ENCODE measurements at places on chromosomes 2 and 18.
A peak's percentile ranks its signal among the peaks of the same experiment; 100 is the strongest.

GRCh38 chr2:233384811-233385488 is 30.7 kb downstream of the DGKD start:
- DNase-seq = no peak

- DNase-seq = no peak
Observed at GRCh38 chr2:71662665-71663394, 209.5 kb downstream of the DYSF start.

GRCh38 chr18:63025251-63026090 is 294.1 kb downstream of the BCL2 start:
- peak; percentile 6 for DNase-seq

- DNase-seq = no peak
Observed at GRCh38 chr2:231957913-231958763, 3.4 kb upstream of the DIS3L2 start.

- DNase-seq = peak; percentile 27
Observed at GRCh38 chr2:53445383-53446070, 322.1 kb upstream of the CHAC2 start.

GRCh38 chr18:33757037-33757436 is 179.0 kb downstream of the ASXL3 start:
- no peak for DNase-seq

- peak; percentile 90 for DNase-seq
Observed at GRCh38 chr2:197145471-197146056, 165.0 kb downstream of the ANKRD44 start.

GRCh38 chr2:213806125-213806726 is 522.0 kb downstream of the SPAG16 start:
- DNase-seq = no peak

DNA sequence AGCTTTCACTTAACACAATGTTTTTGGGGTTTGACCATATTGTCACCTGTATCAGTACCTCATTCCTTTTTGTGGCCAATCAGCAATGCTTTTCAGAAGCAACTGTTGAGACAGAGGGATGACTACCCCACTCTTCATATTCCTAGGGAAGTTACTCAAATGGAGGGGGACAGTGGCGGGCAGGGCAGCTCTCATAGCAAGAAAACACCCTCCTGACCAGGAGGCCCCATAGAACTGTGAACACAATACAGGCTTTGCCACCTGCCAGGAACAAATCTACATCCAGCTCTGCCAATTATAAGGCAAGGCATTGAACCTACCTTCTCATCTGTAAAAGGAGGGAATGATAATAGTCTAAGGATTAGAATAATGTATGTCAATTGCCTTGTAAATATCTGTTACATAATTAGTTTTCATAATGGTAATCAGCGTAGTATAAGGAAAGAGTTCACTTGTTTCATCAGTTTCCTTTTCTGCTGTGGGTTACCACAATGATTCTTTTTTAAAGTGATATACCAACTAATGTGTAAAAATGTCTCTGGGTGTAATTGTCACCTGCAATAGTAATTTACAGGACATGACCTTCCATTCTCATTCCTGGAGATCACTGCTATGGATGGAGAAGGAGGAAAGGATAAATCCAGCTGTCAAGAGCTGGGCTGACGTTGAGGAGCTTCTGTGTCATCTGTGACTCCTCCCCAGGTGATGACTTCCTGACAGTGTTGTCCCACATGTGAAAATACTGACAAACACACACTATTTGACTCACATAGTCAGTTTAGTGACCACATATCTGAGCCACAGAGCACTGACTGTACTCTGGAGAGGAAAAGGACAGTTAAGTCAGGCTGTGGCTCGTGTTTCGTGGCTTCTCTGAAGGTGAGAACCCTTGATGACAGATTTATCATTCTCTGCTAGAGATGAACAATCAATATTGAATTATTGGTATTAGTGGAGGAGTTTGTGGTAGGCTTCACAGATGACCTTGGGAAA is 13.5 kb downstream of the ALPK2 start:
- DNase-seq = no peak

GRCh38 chr2:184834699-184835397 is 236.5 kb downstream of the ZNF804A start:
- no peak for DNase-seq

DNA sequence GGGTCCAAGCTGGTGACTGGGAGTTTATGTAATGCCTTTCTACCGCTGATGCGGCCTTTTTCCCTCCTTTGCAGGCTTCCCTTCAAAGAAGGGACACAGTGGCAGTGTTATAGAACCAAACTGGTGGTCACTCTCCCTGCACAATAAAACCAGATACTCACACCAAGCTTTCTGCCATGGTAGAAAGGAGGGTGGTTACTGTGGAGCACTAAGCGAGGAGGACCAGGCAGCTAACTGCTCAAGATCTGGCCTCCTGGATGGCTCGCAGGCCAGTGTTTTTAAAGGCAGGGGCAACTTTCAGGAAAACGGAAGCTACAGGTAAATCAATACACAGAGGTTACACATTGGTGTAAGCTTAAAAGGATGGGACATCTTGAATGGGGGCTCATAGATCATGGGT is 89.4 kb downstream of the BIN1 start:
- DNase-seq = no peak

- DNase-seq = no peak
Observed at GRCh38 chr18:79214056-79214455, 144.9 kb downstream of the ATP9B start.

GRCh38 chr18:32730620-32731091 is 42.2 kb downstream of the KLHL14 start:
- no peak for DNase-seq

- no peak for DNase-seq
Observed at GRCh38 chr2:10954416-10954815, 42.7 kb downstream of the KCNF1 start.

GRCh38 chr18:40607542-40608148 is 1347.4 kb upstream of the PIK3C3 start:
- DNase-seq = no peak

GRCh38 chr2:233165895-233166661 is 85.4 kb upstream of the ATG16L1 start:
- DNase-seq = peak; percentile 82

GRCh38 chr2:237867465-237867864 is 8.0 kb downstream of the RAMP1 start:
- DNase-seq = no peak

DNA sequence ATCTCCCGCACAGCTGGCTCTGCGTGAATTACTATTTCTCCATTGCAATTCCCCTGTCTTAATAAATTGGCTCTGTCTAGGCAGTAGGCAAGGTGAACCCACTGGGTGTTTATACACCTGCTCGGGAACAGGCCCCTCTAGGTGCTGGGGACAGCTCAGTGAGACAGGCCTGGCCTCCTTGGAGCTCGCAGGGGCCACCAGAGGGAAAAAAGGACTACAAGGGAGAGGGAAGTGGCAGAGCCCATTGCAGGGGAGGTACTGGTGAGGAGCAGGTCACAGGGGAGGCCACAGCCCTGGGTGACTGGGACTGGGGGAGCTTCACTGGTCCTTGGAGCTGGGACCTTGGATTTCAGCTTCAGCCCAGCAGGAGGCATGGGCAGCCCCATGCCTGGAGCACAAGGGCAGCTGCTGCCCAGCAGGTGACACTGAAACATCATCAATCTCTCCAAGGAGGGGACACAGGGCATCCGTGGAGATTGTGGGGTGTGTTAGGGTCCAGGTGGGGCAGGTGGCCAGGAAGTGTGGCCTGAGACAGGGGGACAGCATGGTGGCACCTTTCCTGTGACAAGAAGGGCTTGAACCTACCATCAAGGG is 31.2 kb downstream of the NGEF start:
- no peak for DNase-seq

DNA sequence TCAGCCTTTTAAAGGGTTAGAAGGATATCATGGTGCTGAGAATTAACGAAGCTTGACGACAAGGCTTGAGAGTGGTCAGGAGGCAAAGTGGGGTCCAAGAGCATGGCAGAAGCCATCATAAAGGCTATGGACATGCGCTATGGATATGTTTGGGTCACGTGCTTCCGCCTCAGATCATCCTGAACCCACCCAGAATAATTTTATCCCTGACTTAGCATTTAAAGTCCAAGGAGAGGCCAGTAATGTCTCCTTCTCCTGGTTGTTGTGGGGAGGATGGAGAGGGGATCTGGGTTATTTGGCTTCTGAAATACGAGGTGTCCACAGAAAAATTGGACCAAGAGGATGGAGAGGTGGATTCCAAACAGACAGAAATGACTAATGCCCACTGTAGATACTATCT is 38.8 kb upstream of the RBMS1 start:
- DNase-seq = no peak

DNA sequence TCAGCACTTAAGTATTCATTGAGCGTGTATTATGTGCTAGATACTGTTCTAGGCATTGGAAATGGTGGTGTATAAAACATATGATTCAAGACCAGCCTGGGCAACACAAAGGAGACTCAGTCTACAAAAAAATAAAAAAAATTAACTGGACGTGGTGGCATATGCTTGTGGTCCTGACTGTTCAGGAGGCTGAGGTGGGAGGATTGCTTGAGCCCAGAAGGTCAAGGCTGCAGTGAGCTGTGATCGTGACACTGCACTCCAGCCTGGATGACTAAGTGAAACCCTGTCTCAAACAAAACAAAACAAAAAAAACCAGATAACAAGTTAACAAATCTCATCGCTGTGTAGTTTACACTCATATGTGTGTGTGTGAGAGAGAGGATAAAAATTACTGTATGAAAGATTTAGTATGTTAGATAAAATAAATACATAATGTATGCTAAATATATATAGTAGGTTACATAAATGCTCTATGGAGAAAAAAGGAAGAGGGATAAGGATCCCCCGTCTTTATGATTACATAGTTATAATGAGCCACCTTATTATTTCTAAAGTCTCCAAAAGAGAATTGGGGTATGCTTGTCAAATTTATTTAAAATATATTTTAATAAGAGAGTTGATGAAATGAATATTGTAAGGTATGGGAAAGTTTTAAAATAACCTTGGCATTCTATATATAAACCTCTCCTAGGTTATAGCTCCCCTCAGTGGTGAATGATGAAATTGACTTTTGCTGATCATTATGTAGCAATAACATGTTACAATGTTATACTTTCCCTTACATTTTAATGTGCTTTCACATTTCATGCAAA is 69.2 kb downstream of the EHBP1 start:
- peak; percentile 29 for DNase-seq

- DNase-seq = no peak
Observed at GRCh38 chr2:181311837-181312236, 145.3 kb upstream of the ITGA4 start.

- no peak for DNase-seq
Observed at GRCh38 chr18:2970772-2971659, 41.9 kb downstream of the LPIN2 start.

DNA sequence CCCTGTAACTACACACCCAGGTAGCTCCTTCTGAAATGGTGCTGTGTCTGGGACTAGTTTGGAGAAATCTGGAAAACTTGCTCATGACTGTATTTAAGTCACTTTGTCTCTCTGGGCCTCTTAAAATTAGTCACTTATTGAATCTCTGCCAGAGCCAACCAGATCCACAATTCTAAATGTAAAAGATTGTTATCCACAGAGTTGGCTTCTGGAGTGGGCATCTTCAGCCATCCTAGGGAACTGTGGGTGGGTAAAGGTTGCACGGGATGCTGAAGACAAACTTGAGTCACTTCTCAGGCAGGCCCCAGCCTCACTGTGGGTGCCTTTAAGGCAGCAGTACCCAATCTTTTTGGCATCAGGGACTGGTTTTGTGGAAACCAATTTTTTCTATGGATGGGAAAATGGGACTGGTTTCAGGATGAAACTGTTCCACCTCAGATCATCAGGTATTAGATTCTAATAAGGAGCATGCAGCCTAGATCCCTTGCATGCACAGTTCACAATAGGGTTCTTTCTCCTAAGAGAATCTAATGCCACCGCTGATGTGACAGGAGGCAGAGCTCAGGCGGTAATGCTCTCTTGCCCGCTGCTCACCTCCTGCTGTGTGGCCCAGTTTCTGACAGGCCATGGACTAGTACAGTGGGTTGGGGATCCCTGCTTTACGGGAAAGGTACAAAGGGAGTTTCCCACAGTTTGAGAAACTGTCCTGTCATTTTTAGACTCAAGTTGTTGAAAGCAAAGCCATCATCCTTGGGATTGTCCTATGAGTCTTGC is 98.3 kb upstream of the SPRED2 start:
- peak; percentile 39 for DNase-seq

DNA sequence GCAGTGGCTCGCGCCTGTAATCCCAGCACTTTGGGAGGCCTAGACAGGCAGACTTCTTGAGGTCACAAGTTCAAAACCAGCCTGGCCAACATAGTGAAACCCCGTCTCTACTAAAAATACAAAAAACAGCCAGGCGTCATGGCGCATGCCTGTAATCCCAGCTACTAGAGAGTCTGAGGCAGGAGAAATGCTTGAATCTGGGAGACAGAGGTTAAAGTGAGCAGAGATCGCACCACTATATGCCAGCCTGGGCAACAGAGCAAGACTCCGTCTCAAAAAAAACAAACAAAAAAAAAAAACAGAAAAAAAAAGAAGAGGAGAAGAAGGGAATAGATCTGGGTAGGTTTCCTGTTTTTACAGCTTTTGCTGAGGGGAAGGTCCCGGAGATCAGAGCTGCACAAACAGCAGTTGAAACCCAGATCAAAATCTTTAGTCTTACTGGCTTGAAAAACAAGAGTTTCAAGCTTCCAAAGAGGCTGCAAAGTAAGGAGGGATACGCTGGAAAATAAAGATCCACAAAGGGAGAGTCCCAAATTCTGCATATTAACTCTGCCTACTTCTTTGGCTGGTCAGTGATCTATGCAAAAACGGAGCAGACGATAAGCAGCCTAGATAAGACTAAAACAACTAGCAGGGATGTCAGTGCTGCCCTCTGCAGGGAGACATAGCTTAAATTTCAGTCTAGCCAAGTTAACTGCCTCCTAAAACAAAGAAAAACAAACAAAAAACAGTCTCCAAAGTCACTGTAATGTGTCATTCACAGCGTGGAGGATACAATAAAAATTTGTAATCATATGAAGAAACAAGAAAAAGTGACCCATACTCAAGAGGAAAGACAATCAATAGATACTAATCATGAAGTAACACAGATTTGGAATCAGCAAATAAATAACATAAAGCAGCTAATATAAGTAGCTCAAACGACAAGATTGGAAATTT is 74.1 kb downstream of the TLK1 start:
- peak; percentile 10 for DNase-seq

DNA sequence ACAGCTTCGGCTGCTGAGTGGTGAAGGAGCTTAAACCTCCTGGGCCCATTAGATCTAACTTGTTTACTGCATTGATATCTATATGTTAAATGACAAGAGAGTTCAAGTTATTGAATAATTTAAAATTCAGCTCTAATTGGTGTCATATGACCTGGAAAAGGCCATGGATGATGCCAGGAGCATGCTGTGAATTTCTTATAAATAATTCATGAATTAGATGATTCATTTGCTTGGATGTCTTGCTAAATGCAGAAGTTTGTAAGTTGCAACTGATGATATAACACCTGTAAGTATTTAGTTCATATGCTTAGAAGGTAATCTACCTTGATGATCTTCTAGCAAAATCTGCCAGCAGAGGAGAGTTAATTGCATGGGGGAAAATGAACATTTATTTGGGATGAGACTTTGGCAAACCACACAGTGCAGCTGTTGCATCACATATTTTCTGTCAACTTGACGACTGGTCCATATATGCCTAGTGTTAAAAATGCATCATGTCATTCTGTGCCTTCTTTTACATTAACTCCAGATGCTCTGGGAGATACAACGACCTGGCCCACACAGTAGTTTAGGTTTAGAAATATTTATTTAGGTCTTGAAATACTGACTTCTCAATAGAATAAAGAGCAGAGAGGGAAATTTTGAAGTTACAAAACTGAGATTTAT is 226.3 kb downstream of the KIAA1328 start:
- no peak for DNase-seq

Data from COLO829 (cell line).